Pulmonary artery endothelial cell (primary cell): ENCODE measurements at places on chromosomes 3 and 15. TPM values are rescaled to one million over a fixed set of nuclear protein-coding genes. Genes with fewer than 3 reads are reported as not detected.

The C2CD4A gene
- total RNA-seq, result 0.74 and 3.2 TPM in 2 replicates

DNA sequence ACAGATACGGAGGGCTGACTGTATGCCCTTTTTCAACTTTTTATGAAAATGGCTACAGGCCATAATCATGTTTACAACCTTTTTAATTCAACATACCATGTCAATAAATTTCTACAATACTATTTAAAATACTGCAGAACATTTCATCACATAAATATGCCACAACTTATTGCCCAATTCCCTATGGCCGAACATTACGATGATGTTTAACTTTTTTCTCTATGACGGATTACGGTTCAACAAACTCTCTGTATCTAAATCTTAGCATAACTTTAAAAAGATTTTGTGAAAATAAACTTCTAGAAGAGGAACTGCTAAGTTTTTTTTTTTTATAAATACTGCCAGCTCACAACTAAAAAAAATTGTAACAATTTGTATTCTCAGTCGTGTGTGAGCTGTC is 220.4 kb downstream of the OSBPL10 start:
- DNase-seq, result no peak

- no peak for DNase-seq
Measured at GRCh38 chr3:181929501-181929900, 217.8 kb downstream of the SOX2 start.

The GPR15 gene
- not detected in 2 replicates for total RNA-seq

DNA sequence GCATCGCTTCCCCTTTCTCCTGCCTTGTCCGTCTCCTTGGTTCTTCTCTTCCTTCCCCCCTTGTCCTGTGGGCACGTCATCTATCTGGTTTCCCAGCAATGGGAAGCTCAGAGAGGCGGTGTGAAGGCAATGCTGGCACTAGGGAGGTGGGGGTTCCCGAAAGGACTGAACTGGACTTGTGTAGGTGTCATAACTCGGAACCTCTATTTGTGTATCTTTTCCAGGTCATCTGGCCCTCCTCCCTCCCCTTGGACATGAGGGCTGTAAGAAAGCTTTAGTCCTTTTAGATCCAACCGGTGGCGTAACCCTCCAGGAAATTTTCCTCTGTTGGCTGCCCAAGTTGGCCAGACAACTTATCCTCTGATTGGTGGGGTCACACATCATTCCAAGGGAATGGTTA is 231.5 kb upstream of the TLE3 start:
- DNase-seq, result no peak

The P2RY14 gene
- total RNA-seq, result not detected in 2 replicates

GRCh38 chr3:42827654-42828053 is 18.4 kb downstream of the ACKR2 start:
- no peak for DNase-seq

DNA sequence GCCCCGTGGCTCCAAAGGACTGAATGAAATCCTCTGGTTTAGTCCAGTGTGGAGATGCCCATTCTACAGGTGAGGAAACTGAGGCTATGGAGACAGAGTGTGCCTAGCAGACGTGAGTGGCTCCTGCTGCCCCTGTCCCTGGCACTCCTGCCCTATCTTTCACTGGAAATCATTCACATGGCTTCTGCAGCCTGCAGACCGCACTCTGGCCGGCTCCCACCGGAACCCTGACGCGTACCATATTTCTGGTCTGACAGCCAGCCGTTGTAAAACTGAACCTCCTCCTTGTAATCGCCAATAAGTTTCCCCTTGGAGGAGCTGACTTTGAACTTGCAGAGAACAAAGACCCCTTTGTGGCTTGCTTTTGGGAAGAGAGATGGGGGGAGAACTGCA is 136.5 kb downstream of the CHSY1 start:
- no peak for DNase-seq

DNA sequence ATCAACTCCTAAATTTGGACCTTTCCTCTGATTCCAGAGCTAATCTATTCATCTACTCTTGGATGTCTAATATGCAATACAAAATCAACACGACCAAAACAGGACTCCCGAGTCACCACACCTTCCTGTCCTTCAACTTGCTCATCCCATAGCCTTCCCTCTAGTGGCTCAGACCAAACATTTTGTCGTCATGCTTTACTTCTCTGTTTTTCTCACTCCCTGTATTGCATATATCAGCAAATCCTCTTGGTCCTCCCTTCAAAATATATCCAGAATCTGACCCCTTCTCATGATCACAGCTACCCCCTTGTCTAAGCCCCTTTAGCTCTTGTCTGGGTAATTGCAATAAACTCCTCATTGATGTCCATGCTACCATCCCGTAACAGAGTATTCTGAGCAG is 30.5 kb upstream of the DCP1A start:
- no peak for DNase-seq

GRCh38 chr3:13274125-13274524 is 146.0 kb downstream of the NUP210 start:
- no peak for DNase-seq

The ATP2C1 gene
- total RNA-seq, result 87.4 and 118 TPM in 2 replicates

The GRAMD2A gene
- 0.14 and 0.20 TPM in 2 replicates for total RNA-seq

DNA sequence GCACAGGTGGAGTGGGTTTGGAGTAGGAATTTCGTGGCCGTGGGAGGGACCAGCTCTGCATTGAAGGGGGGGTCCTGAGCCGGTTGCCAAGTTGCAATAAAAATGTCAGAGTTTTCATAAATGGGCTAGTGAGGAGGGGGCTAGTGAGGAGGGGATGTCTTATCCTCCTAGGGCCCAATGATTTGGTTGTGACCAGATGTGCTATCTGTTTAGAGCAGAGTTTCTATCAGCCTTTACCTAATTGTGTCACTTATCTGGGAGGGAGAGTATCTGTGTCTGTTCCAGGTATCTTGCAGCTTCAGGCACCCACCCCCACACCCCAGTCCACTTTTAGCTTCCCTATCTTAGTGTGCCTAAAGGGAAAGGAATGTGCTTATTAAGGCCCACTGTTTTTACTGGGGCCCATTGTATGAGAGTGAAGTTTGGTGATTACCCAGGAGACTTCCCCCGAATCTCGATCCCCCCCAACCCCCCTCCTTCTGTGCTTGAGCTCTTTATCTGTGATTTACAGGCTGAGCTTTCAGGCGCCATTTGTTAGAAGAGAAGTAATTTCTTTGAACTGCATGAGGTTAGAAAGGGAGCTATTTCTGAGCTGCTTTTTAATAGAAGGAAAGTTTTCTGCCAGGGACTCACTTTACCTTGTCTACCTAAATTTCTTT is 42.6 kb downstream of the PPCDC start:
- no peak for DNase-seq

GRCh38 chr15:26075770-26076169 is 212.6 kb upstream of the ATP10A start:
- no peak for DNase-seq

GRCh38 chr15:41621200-41622193 is 38.7 kb upstream of the MGA start:
- DNase-seq, result peak; percentile 63

The ALPK3 gene
- 13.5 and 21.3 TPM in 2 replicates for total RNA-seq

DNA sequence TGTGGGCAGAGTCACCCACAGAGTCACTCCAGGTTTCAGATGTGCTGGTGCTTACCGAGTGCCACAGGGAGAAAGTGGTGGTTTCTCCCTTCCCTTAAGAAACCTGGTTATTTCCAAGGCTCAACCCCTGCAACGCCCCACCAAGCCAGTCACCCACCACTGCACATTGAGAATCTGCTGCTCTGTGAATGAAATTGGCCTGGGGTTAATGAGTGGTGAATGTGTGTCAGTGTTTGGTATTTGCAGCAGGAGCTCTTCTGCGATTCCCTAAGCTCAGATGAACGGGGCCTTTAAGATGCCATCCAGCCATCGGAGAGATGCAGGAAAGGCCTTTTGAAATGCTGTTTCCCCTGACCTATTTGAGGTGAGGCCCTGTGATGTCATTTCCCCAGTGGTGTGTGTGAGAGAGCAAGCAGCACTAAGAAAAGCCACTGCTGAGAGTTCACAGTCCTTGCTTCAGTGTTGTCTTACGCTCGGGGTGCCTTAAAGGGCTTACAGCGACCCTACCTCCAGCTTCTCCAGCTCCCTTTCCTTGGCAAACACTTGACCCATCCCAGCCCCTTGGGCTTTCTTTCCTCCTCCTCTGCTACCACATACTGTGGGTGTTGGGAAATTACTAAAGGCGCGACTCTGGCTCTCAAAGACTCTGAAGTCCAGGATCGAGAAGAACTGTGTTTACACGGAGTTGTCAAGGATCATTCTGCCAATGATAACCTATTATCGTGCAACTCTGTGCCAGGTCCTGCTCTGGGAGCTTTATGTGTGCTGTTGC is 68.9 kb downstream of the SMAD3 start:
- no peak for DNase-seq

The SYNPR gene
- not detected in 2 replicates for total RNA-seq

The RYR3 gene
- under 0.01 TPM in 2 replicates for total RNA-seq

The MYLK gene
- 14.9 and 24.3 TPM in 2 replicates for total RNA-seq

- no peak for DNase-seq
Measured at GRCh38 chr15:68985361-68985891, 29.1 kb upstream of the NOX5 start.

The POLQ gene
- 5.9 and 12.5 TPM in 2 replicates for total RNA-seq

- no peak for DNase-seq
Measured at GRCh38 chr15:80695911-80696661, 976 bp downstream of the ABHD17C start.

DNA sequence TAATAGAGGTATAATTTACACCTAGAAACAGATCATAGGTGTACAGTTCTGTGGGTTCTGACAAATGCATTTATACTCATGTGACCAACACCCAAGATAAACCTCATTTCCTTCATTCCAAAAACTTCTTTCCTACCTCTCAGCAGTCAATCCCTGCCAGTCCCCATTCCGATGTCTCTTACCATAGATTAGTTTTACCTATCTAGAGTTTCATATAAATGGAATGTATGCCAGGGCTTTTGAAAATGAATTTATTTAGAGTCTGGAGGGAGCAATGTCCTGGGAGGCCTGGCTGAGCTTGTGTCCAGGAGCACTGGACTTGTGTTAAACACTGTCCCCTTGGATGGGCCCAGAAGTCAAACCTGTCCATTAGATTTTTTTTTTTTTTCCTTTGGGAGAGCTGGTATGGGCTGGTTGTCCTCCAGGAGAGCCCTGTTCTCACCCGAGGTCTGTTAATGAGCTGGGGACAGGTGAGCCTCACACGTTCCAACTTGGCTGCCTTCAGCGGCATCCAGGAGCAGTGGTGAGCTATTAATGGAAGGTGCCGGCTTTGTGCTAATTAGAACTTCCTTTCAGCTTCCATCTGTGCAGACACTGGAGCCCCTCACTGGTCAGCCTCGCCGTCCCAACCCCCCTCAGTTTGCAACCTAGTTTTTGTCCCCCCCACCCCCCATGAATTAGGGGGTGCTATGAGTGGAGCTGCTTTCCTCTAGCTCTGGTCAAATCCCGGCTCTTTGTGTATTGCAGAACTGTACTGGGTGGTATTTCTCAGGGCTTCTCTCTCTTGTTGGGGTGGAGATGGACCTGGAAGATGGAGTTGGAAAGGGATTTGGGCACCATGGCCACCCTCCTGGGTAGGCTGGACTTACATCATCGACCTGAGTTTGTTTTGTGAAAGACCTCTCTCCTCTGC is 40.7 kb upstream of the POLG start:
- no peak for DNase-seq

DNA sequence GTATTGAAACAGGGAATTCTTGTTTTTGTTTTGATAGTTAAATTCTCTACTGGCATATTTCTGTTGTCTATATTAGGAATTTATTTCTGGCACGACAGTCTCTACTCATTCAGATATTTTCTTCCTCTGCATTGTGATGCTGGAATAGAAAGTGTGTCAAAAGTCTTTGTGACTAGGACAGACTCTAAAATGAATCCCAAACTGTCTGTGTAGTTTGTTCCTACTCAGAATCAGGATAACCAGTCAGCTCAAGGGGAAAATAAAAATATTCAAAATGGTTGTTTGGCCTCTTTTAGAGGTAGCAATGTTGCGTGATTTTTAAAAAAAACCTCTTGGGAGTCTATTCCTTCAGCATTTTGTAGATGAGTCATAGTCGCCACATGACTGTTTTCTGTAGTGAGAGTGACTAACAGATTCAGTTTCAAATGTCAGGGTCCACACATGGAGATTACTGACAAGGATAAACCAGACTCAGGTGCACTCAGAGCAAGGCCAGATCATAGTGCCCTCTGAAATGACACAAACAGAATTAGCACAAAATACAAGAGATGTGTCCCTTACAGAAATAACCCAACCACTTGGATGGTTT is 13.1 kb downstream of the SLC7A14 start:
- peak; percentile 3 for DNase-seq

DNA sequence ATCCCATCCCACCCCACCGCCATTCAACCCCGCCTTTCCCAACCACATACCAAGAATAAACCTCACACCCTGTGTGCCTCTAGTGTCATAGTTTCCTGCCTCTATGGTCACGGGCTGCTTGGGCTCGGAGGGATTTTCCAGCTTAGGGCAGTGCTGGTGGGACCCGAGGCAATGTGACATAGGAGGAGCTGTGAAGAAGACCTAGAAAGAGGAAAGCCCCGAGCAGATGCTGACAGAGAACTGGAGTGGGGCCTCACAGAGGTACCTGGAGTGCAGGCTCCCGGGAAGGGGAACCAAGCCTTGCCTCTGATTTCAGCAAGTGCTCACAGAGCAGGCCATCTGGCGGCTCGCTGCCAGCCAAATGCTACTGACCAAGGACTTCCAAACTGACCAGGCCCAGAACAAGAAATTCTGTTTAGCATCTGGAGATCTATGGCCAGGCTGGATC is 27.5 kb downstream of the BHLHE40 start:
- DNase-seq, result no peak

The OR5H1 gene
- total RNA-seq, result not detected in 2 replicates

- DNase-seq, result no peak
Measured at GRCh38 chr3:134344560-134344959, 29.7 kb downstream of the AMOTL2 start.

DNA sequence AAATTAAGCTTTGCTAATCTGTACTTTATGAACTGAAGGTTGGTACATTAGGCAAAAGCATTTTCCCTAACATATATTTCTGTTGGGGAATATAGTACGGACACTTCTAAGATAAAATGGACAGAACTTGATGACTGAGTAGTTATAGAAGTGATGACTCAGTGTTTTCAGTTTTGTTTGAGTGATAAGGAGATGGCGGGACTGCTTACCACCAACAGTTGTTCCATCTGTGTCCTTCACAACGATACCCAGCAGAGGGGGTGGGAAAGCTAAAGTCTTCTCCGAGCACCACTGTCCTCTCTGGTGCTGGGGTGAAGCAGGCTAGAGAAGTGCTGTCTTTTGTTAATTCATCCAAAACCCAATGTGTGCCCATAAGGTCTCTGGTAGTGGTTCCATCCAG is 195.8 kb downstream of the CD47 start:
- no peak for DNase-seq

- no peak for DNase-seq
Measured at GRCh38 chr3:150147776-150148175, 177.1 kb upstream of the PFN2 start.
